ENCODE measurements at places on chromosomes 7 and 10. TPM values are rescaled to one million over a fixed set of nuclear protein-coding genes. Genes with fewer than 3 reads are reported as not detected.

DNA sequence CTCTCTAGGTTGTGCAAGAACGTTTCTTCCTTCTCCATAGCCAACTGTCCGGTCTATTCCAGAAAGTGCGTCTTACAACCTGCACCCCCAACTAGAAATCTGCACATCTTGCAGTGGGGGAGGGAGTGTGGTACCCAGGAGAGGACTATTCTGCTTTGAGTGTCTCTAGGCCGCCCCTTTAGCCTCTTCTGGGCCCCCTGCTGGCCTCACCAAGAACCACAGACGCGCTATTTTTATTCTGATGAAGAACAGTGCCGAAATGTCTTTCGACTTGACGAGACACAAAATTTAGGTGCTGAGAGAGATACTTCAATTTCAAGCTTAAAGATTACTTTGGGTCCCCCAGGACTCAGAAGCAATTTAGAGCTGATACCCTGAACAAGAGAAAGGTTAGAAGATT, 1.0 kb downstream of the CNPY1 start:
- DNase-seq: no peak

DNA sequence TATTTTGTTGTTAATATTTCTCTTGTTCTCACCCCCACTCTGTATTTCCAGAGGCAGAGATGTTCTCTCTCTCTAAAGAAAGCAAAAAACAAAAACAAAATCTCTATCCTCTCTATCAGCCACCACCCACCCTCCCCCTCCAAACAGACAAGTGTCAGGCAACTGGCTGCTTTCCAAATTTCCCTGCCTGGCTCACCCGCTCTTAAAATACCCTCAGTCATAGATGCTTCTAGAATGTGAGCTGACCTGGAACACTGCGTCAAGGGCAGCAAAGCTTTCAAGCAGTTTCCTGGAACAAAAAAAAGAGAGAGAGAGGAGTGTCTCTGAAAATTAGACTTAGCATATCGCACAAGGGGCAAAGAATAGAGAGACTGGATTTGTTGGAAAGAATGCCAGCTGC, 341.0 kb upstream of the ZMIZ1 start:
- DNase-seq: no peak

DNA sequence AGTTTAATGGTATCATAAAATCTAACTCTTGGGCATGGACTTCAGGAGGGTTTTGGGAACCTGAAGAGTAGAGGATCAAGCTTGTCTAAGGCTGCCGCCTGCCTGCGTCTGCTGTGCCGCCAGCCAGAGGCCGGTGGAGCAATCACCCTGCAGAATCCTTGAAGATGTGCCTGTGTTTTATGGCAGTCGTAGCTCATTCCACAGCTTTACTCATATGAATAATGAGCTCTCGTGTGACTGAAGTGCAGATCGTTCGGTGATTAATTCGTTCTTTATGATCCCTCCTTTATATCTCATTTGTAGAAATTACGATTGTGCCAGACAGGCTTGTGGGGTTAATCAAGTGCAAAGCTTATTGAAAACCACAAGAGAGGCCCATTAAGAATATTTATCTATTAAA, 100.8 kb downstream of the ACTR3B start:
- no peak for DNase-seq

ZYX gene
- 165 TPM for total RNA-seq

GRCh38 chr10:50557130-50557682, 66.5 kb downstream of the SGMS1 start:
- no peak for DNase-seq

PPIF gene
- total RNA-seq: 86.7 TPM

DNA sequence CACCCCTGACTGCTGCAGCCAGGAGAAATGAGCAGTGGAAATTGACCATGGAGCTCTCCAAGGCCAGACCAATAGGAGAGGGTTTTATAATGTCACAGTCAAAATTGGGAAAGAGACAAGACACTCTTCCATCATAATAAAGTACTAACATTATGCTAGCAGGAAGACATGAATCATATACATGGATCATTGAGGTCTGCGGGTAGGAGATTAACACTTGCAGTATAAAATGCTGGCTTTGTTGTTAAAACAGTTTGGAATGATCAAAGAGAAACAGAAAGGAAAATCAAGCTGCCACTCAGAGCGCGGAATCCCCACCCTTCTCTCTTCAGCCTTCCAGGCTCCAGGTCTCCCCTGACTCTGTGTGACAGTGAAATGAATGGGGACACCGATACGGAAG, 53.4 kb upstream of the CALN1 start:
- peak; percentile 17 for DNase-seq

- DNase-seq: no peak
Measured at GRCh38 chr10:85946713-85947326, 419.8 kb downstream of the GRID1 start.

DNA sequence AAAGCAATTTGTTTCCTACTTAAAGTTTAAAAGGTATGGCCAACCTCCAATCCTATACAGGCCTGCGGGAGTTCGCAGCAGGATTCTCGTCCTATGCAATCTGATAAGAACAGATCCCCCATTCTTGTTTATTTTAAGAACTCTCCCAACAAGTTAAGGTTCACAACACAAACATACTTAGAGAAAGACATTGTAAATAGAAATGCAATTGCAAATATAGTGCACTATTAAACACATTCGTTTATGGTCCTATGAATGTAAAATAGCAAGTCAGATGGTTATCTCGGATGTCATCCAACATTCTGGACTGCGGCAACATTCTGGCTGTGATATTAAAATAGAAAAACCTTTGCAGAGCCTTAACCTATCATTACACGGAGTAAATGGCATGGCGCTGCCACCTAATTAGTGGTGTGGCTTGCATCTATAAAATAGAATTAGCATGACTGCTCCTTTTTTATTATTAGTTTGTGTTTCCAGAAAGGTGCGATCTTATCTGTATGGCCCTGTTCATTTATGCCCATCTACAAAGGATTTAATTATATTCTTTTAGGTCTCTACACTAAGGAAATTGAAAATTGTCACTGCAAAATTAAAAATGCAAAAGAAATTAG, 37.0 kb downstream of the BEND7 start:
- no peak for DNase-seq

- DNase-seq: no peak
Measured at GRCh38 chr10:29970576-29970975, 88.8 kb downstream of the JCAD start.

DNA sequence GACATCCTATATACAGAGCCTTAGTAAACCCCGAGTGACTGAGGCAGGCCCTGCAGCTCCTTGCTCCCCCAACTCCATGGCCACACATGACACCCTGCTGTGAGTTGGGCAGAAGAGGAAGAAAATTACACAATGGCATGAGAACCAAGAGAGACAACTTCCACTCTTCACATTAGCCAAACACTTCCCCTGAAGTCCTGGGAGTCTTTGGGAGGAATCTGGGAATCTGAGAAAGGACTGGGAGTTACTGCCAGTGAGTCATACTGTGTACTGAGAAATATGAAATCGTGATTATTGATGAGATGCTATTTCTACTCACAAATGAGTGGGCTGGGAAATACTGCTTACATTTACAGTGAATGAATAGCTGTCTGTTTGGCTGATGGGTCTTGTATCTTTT, 116.6 kb downstream of the SPAG6 start:
- DNase-seq: peak; percentile 26

GRCh38 chr10:103696094-103696410, 159.3 kb downstream of the SH3PXD2A start:
- no peak for DNase-seq

DNA sequence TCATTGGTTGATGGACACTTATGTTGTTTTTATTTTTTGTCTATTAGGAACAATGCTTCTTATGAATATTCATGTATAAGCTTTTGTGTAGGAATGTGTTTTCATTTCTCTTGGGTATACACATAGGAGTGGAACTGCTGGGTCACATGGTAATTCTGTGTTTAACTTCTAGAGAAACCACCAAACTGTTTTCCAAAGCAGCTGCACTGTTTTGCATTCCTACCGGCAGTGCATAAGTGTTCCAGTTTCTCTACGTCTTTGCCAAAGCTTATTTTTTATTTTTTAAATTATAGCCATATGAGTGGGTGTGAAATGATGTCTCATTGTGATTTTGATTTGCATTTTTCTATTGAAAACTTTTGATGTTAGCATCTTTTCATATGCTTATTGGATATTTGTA, 51.3 kb downstream of the ADK start:
- DNase-seq: no peak

MPP7 gene
- 0.27 TPM for total RNA-seq

GRCh38 chr7:117114272-117114671, 161.0 kb downstream of the ST7 start:
- DNase-seq: no peak

GRCh38 chr7:151038951-151039849, 9.1 kb upstream of the ASIC3 start:
- DNase-seq: peak; percentile 98

DLX6 gene
- total RNA-seq: 0.80 TPM

BCAP29 gene
- 68.0 TPM for total RNA-seq

TUBAL3 gene
- not detected for total RNA-seq

SSC4D gene
- 0.23 TPM for total RNA-seq

GRCh38 chr7:15554744-15555143, 7.1 kb downstream of the AGMO start:
- no peak for DNase-seq

DNA sequence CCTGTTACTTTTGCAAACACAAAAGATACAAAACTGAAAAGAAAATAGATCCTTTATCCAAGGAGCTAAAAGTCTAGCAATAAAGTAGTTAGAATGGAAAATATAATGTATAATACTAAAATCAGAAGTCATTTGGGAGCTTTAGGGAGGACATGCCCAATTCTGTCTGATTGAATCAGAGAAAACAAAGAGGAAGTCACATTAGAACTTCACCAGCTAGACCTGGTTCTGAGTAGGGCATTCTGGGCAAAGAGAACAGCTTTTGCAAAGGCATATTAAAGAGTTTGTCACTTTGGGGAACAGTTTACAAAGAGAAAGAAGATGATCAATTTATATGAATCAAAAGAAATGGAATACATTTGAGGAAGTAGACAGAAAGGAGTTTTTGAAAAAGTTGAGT, 107.0 kb upstream of the PRSS1 start:
- no peak for DNase-seq

GRCh38 chr7:139774376-139774775, 3.4 kb downstream of the HIPK2 start:
- peak; percentile 88 for DNase-seq

GRCh38 chr7:151808400-151809145, 68.3 kb downstream of the PRKAG2 start:
- peak; percentile 85 for DNase-seq

DNA sequence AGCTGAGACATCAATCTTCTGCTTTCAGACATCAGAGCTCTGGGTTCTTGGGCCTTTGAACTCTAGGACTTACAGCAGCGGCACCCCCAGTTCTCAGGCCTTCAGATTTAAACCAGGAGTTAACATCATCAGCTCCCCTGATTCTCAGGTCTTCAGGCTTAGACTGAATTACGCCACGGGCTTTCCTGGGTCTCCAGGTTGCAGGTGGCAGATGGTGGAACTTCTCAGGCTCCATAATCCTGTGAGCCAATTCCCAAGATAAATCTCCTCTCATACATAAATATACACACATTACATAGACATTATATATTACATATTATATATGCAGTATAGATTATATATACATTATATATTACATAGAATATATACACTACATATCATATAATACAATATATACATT, 408.9 kb upstream of the AUTS2 start:
- DNase-seq: no peak

DNA sequence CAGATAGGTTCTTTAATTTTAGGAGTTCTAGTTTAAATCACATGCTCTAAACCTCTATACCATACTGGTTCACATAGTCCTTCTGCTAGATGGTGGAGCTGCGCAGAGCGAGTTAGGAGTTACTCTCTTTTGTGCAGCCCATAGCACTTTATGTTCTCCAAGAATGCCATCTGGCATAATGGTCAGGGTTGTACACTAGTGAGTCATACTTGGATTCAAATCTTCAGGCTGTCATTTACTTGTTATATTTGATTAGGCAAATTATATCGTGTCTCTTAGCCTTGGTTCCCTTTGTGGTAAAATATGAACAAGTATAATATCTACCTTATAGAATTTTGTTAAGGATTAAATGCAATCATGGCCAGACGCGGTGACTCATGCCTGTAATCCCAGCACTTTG, 1078.3 kb downstream of the NRG3 start:
- DNase-seq: peak; percentile 19

- DNase-seq: no peak
Measured at GRCh38 chr7:64555046-64555445, 7.8 kb downstream of the ZNF680 start.

GRCh38 chr7:36272211-36272566, 117.5 kb upstream of the ANLN start:
- DNase-seq: no peak

HOXA9 gene
- 45.8 TPM for total RNA-seq
